ENCODE measurements at places on chromosomes 5 and 9. TPM values are rescaled to one million over a fixed set of nuclear protein-coding genes. Genes with fewer than 3 reads are reported as not detected.

The PAEP gene
- not detected for total RNA-seq

The TRPM6 gene
- under 0.01 TPM for total RNA-seq

The CDC20B gene
- total RNA-seq: not detected

The CCNH gene
- 100 TPM for total RNA-seq

The CAMSAP1 gene
- total RNA-seq: 19.5 TPM

The FRMD3 gene
- under 0.01 TPM for total RNA-seq

The PTPN3 gene
- 0.72 TPM for total RNA-seq

GRCh38 chr5:73948720-73949119 lies 322.7 kb downstream of the ARHGEF28 start:
- DNase-seq: peak; percentile 51

DNA sequence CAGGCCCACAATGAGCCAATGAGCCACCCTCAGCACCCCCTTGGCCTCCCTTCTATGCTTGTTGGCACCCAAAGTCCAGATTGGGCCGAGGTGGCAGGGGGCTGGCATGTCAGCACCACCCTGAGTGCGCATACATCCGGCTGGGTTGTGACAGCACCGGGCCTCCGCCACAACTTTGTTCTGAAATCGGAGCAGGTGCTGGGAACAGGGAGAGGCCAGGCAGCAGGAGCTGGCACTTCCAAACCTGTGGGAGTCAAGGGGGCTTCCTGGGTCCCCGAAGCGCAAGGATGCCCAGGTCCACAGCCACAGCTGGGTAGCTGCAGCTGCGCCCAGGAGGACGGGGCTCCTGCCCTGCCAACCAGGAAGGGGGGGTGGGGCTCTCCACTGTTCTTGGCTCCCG lies 1911.9 kb upstream of the WWC1 start:
- no peak for DNase-seq

DNA sequence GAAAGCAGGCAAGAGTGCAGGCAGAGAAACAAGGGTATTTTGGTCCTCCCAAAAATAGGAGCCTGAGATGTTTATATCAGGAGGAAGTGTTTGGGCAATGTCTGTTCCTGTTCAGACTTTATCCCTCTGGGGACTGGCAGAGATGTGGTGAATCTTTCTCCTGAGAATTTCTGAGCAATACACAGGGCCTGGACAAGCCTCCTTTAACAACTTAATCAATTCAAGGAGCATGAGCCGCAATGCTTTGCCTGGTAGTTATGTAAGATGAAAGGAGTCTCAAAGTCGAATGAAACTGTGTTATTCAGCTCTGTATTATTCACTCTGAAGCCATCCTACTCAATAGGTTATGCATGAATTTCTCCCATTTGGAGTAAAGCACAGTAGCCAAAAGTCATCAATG lies 365.6 kb downstream of the MAN2A1 start:
- DNase-seq: no peak

DNA sequence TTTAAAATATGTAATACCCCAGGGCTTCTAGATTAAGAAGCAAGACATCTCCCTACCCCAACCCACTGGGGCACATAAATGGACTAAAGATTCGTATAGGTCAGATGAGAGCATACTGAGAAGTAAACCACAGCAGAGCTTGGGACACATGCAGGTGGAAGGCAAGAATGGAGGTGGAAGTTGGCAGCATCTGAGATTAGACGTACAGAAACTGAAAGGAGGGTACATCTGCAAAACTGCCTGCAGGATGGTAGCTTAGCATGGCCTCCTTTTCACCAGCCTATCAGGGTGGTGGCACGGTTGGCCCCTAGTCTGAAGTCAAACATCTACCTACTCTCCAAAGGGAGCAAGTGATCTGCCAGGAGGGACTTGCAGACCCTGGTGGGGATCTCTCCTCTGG lies 181.8 kb downstream of the TSSK1B start:
- no peak for DNase-seq

DNA sequence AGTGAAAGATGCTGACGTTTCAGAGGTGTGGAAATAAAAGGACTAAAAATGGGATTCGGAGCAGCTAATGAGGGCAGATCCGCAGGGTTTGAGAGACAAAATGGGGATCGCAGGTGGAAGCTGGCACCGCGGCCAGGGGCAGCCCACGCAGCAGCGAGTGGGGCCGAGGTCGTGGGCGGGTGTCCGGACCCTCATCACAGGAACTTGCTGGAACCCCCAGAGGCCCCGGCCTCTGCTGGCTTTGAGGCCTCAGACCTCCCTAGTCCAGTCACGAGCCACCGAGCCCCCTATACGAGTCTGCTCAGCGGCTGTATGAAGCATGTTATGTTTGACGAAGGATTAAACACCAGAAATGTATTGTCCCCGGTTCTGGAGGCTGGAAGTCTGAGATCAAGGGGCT lies 45.8 kb upstream of the FCN1 start:
- no peak for DNase-seq

GRCh38 chr9:134463280-134463679 lies 137.0 kb downstream of the RXRA start:
- no peak for DNase-seq

DNA sequence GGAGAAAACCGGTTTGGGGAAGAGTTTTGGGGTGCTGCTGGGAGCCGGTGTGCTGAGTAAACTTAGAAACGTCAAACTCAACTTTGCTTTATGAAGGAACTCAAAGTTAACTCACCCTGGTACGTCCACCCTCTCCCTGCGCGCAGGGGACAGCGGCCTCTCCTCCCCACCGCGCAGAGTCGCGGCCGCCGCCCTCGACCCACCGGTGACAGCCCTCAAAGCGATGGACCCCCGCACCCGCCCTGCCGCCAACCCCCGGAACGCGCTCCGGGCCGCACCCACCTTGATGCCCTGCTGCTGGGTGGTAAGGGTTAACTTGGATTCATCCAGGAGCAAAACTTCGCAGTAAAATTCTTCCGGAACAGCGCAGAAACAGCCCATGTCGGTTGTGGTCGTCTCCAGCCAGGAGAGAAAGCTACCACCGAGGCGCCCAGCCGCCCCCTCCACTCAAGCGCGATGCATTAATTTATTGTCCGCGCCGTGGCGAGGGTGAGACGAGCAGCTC lies 366 bp downstream of the EPB41L4A start:
- no peak for DNase-seq

GRCh38 chr9:133471551-133472276 lies 7.2 kb downstream of the SLC2A6 start:
- DNase-seq: no peak

Data from IMR-90 (cell line).